ENCODE measurements at places on chromosomes 13 and 19.

DNA sequence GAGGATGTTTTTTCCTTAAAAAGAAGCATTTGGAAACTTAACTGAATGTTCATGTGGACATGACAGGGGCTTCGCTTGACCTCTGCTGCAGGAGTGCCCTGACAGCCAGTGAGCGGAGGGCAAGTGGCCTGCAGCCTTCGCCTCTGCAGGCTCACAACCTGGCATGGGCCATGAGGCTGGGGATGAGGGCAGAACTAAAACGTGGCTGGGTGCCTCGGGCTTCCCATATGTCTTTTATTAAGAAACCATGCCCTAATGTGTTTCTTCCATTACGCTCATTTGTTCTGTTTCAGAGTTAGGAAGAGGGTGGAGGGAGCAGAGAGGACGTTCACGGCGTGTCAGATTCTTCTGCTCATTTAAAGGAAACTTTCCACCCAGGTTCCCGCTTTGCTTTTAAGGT, 2.9 kb downstream of the ARHGEF7 start:
- DNase-seq: no peak

GRCh38 chr13:89163096-89163495, 1491.9 kb downstream of the SLITRK5 start:
- no peak for DNase-seq

- no peak for DNase-seq
Observed at GRCh38 chr13:112892426-112893206, 76.4 kb upstream of the MCF2L start.

GRCh38 chr13:99526549-99526948, 25.3 kb downstream of the TM9SF2 start:
- no peak for DNase-seq

GRCh38 chr13:94228763-94229162, 250.7 kb downstream of the DCT start:
- no peak for DNase-seq

DNA sequence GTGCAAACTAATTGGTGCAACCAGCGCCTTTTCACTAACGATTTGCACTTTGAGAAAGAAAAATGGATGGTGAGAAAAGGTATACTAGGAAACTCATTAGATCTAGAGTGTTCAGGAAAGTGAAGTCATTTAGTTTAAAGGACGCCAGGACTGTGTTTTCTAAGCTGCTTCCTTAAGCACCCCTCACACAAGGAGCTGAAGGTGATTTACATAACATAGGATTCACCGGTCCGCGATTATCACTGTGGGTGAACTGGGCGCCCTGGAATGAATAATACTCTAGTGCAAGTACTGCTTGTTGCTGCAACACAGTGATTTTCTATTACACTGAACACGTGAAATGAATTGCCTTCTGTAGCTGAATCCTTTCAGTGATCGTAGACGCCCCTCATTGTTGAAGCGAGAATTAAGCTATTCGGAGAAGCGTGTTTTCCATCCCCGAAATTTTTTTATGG, 2.6 kb upstream of the MAB21L1 start:
- no peak for DNase-seq

- no peak for DNase-seq
Observed at GRCh38 chr19:30539981-30540380, 167.8 kb downstream of the ZNF536 start.

DNA sequence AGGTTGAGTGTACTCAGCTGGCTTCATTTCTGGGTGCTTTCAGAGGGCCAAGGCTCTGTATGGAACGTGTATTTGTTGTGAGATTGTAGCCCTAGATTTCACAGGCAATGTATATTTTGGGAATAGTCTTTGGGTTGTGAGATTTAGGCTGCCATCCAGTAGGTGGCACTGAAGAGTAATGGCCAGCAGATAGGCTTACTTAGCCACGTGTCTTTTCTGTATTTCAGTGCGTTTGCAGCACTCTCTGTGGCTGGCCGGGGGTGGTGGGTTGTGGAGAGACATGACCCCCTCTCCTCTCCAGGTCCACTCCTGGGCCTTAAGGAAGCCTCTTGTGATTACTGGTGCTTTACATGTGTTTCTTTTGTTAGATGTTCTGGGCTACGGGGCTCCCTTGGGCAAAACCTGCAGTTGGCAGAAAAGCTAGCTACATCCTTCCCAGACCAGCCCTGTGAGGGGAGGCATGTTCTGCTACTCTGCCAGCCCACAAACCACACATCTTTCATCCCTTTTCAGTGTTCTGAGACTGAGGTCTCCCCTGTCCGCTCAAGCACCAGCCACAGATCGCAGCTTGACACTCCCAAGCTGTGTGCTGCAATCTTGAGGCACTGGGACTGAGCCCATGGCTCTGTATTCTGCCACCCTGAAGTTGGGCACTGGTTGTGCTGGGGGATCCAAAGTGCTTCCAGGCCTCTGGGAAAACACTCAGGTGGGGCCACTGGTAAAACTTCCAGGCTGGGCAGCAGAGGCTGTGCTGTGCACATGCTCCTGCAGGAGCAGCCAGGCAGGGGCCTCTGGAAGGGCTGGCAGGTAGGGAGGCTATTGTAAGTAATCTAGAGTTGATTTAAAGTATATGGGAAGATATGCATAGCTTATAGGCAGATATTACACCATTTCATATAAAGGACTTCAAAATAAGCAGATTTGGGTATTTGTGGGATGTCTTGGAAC, 1096.8 kb upstream of the PCDH20 start:
- DNase-seq: no peak

DNA sequence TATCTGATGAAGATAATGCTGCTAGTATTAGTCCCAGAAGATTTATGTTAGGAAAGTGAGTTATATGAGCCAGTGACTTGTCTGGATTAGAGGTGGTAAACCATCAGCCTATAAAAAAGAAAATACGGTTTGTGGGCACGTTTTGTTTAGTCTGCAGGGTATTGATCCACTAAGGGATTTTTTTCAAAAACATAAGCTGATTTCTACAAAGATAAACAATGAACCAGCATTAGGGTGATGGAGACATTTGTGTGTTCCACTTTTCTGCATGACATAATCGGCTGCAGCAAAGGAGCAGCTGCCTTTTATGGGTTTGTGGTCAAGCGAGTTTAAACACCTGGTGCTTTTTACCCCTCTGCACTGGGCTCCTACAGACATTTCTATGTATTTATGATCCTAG, 836.4 kb upstream of the GPC6 start:
- no peak for DNase-seq

DNA sequence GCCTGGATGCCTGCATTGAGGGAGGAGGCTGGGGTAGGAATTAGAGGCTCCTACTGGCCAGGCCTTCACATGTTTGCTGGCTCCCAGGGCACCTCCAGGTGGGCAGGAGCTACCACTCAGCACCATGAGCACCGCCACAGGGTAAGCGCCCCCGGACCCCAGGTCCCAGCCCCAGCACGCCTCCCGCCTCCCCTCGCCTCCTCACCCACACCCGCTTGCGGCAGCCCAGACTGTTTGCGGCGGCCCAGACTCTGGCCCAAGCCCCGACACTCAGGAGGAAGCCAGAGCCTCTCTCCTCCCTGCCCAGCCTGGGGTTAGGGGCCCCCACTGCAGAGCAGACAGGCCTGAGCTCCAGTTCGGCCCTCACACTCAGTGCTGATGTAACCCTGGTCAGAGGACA, 652 bp downstream of the EPS8L1 start:
- DNase-seq: no peak

GRCh38 chr13:100089465-100090032, 656 bp downstream of the PCCA start:
- peak; percentile 1 for DNase-seq

DNA sequence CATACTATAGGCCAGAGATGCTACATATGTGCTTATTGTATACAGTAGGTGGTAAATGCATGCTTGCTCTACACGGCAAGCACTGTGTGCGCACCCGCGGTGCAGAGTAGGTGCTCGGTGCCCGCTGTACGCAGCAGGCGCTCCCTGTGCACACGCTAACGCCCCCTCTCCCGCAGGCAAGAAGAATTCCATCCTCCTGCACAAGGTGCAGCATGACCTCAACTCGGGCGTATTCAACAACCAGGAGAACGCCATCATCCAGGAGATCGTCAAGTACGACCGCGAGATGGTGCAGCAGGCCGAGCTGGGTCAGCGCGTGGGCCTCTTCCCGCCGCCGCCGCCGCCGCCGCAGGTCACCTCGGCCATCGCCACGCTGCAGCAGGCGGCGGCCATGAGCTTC, 17.7 kb downstream of the POLRMT start:
- no peak for DNase-seq

DNA sequence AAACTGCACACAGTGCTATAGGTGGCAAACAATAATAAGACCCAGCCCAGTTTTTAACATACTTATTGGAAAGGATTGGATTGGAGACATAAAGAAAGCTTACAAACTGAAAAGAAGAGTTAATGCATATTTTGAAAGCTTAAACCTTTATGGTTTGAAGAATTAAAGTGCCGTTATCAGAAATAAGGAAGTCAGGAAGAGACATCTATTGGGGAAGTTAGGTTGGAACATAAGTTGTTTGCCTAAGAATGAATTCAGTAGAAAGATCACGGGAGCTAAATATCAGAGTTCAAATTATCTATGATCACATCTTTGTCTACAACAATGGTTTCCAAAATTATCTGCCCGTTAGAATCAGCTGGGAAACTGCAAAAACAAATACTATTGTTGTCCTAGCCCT, 767.9 kb downstream of the PCDH9 start:
- DNase-seq: no peak

- DNase-seq: no peak
Observed at GRCh38 chr13:43482026-43482425, 304.7 kb downstream of the ENOX1 start.

GRCh38 chr13:35699825-35700510, 223.5 kb upstream of the MAB21L1 start:
- DNase-seq: no peak

DNA sequence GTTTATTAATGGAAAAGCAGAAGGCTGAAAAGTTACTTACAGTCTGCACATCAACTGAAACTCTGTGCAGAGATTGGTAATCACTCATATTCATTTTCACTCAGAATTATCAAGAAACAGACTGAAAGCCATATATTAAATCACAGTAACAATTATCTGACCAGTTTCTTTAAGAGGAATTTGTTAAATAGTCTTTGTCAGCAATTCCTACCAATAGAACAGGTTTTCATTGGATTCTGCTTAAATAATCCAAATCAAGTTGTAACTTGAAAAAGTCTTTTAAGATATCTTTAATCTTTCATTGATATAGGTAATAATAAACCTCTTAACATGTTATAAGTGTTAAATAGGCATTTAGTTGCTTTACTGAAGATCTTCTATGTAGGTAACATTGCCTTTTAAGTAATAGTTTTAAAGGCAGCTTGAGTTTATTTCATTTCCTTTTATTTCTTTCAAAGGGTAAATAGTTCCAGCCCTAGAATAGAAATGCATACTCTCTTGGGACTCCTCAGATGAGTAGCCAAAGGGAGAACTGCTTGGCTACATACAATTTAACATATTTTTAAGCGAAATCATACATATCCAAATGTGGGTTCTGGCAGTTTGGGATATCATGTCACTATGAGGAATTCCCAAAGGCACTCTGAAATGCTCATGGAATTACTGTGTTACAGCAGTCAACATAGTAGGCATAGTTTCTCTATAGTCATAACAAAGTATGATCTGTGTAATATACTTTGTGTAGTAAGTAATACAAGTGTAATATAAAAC, 326.0 kb upstream of the SPRY2 start:
- no peak for DNase-seq

- no peak for DNase-seq
Observed at GRCh38 chr13:94317063-94317491, 162.4 kb downstream of the DCT start.

DNA sequence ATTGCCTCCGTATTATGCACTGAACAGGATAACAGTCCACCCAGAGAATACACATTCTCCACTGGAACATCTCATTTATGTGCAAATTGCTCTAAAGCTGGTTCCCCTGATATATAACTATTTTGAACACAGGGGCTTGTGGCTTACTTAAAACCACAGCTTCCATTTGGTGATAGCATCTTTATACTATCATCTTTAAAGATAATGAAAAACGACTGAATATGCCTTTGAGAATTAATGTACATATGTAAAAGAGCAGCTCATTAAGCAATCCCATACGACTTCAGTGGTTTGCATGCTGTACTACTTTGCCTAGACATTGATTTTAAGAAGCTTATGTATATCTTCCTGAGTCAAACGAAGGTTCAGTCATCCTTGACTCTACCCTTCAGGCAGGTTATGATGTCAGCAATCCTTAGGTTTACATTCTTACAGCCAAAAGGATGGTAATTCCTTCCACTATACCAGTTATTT, 40.8 kb downstream of the BRD4 start:
- DNase-seq: no peak

DNA sequence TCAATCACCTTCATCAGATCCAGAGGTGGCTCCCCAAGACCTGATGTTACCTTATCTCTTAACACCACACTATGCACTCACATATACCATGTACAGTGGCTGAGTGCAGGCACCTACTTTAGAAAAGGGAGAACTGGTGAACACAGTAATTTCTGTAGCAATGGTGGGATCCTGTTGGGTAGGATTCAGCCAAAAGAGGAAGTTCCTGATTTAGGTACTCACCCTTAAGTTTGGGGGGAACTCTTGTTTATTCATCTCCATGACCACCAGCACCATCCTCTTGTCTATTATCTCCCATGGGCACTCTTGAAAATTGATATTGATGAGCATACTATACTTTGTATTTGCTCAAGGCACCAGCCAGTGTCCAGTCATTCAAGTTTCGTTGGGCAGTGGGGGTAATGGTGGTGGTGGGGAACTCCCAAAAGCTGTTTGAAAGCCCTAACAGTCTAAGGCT, 324.4 kb downstream of the LMO7 start:
- DNase-seq: no peak

DNA sequence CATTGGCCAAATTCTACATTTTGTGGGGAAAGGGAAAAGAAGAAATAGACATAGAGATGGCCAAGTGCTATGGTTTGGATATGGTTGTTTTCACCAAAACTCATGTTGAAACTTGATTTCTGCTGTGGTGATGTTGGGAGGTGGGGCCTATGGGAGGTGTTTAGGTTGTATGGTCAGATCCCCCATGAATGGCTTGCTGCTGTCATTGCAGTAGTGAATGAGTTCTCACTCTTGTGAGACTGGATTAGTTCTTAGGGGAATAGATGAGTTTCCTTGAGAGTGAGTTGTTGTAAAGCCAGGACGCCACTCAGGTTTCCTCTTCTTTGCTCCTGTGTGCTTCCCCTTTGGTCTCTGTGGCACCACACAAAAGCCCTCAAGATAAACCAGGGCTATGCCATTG, 242.6 kb upstream of the RFC3 start:
- no peak for DNase-seq

GRCh38 chr19:8371011-8371804, 7.3 kb downstream of the ANGPTL4 start:
- DNase-seq: no peak

GRCh38 chr19:2294687-2295335, 12.8 kb upstream of the PEAK3 start:
- no peak for DNase-seq
